Activated naive CD4-positive, alpha-beta T cell treated with Interleukin-2 at 50 U/mL for 16 hours (primary cell): ENCODE measurements at places on chromosomes 4 and X.

- DNase-seq: no peak
Observed at GRCh38 chr4:2071912-2072867, 13.1 kb downstream of the NAT8L start.

GRCh38 chrX:74370487-74370886, 50.8 kb upstream of the SLC16A2 start:
- no peak for DNase-seq

DNA sequence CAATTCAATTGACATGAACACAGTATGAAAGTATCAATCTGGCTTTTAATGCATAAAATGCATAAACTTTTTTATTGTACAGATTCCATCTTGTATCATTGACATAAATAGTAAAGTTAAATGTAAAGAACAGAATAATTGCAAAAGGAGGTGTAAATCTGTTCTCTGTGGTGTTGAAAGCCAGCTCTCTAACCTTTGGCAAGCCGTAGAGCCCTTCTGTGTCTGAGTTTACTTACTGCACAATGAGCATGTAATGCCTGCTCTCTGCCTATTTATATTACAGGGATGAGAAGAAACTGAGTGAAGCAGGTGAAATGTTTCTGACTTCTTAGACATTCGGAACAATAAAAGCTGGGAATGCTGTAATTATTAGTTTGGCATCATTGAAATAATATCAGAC, 389.3 kb upstream of the EPHA5 start:
- DNase-seq: no peak

- no peak for DNase-seq
Observed at GRCh38 chrX:148133105-148133725, 152.1 kb downstream of the FMR1NB start.

- DNase-seq: no peak
Observed at GRCh38 chrX:138885886-138886285, 174.4 kb upstream of the FGF13 start.

DNA sequence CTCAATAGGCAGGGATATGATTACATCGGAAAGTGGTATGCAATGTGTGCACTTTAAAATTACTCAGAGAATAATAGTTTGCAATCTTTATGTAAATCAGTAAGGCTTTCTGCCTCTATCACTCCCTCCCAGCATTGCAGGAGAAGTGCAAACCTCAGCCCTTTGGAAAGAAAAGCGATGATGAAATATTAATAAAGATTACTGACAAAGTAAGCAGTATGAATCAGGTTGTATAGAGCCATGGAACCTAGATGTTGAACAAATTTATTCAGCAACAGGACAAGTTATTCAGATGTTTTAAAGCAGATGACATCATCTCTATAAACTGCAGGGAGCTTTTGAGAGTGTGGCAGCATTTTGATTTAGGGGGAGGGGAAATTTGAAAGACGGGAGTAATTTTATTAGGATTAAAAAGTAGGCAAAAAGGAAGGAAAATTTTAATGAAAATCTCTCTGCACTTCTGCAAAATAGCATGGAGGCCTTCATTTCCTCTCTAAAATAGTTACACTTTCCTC, 631.7 kb upstream of the GRIA3 start:
- DNase-seq: no peak

GRCh38 chr4:137602436-137602835, 70.1 kb upstream of the PCDH18 start:
- DNase-seq: no peak

DNA sequence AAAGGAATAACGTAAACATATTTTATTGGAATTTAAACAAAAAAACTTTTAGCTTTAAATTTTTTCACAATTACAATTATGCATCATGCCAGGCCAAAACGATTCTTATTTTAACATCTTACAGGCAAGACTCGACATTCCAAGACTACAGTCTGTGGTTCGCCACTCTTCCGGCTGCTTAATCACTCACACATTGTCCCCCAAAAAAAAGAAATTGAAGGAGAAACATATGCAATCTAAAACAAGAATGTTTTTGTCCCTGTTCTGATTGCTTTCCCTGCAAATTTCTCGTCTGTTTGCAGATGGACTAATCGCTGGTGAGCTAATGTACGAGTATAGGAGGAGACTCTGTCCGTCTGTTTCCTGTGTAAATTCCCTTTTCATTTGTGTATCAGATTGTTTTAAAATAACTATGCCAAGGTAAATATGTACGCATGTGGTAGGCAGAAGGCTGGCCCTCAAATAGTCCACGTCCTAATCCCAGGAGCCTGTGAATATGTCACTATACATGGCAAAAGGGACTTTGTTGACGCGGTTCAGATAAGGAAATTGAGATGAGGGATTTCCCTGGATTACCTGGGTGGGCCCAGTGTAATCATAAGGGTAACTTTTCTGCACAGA, 37.7 kb upstream of the MTNR1A start:
- no peak for DNase-seq

DNA sequence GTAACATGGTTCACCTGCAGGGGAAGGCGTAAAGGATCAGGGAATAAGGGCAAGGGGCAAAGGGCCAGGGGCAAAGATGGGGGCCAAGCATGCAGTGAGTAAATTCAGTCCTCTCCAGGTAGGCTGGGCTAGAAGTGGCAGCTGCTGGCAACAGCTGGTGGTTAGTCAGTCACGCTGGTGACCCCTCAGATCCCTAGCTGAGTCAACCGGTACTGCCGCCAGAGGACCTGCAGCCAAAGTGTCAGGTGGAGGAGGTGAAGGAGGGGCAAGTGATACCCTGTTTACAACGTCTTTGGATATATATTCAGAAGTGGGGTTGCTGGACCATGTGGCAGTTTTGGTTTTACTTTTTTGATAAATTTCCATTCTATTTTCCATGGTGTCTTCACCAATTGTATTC, 24.6 kb upstream of the NAP1L2 start:
- no peak for DNase-seq

- no peak for DNase-seq
Observed at GRCh38 chr4:122539861-122540465, 80.9 kb downstream of the IL21 start.

GRCh38 chr4:5996641-5997040, 21.6 kb downstream of the C4orf50 start:
- DNase-seq: no peak

- DNase-seq: no peak
Observed at GRCh38 chrX:155334486-155335336, at the start of gene CLIC2. TSS of gene CLIC2 (minus strand) at chrX:155334614. CDS start at chrX:155334427, 187 bp downstream.

- DNase-seq: no peak
Observed at GRCh38 chr4:102599455-102599854, 98.3 kb downstream of the NFKB1 start.

GRCh38 chrX:118503260-118504041, 7.8 kb downstream of the DOCK11 start:
- no peak for DNase-seq
